ENCODE measurements at places on chromosomes 2 and 18. TPM values are rescaled to one million over a fixed set of nuclear protein-coding genes. Genes with fewer than 3 reads are reported as not detected.

The FHL2 gene
- 135 TPM for total RNA-seq

The RESP18 gene
- total RNA-seq: not detected

The STPG4 gene
- 0.29 TPM for total RNA-seq

The MYL1 gene
- not detected for total RNA-seq

The PMAIP1 gene
- 10.8 TPM for total RNA-seq

The CENPA gene
- total RNA-seq: 5.2 TPM

The ZBTB7C gene
- not detected for total RNA-seq

The MFSD2B gene
- not detected for total RNA-seq

The SERPINB4 gene
- not detected for total RNA-seq

The UGT1A5 gene
- not detected for total RNA-seq

The PDCL3 gene
- total RNA-seq: 15.4 TPM

The RAX gene
- total RNA-seq: not detected

The SPTBN1 gene
- 490 TPM for total RNA-seq

The MAP3K19 gene
- not detected for total RNA-seq

The ACSL3 gene
- 89.9 TPM for total RNA-seq

The PTPRN gene
- total RNA-seq: not detected

All from vein endothelial cell (primary cell).